ENCODE measurements at places on chromosomes 1 and 21.
A peak's percentile ranks its signal among the peaks of the same experiment; 100 is the strongest.

DNA sequence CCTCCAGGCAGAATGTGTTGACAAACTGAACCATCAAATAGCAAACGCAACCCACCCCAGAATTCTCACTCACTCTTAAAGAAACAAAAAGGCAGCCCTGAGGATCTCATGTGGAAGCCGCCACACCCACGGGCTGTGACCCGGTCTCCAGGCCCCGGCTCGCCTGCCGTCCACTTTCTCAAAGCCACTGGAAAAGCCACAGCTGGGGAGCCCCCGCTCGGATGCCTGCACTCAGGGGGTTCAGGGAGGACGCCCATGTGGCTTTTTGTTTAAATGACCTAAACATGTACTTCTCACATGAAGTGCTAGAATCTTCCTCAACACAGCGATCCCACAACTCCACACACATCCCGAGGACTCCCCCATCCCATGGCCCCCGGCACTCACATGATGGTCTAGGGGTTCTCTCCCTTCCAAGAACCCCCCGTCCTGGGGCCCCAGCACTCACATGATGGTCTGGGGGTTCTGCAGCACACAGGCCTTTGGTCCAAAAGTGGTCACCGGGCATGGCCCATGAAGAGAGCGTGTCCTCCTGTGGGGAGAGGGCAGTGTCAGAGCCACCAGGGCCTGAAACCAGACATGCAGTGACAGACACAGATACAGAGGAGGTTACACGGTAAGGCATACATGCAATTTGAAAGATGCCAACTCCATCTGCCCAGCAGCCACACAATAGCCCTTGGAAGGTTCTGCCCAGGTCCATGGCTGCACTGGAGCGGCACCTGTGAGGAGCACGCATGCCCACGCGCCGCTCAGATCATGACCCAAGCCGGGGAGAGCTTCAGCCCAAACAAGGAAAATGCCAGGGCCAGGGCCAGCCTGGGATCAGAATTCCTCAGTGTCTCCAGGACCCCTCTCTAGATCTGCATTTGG is 16.5 kb downstream of the NADK start:
- no peak for DNase-seq

- DNase-seq: no peak
These were observed 11.4 kb downstream of the SLC45A3 start for GRCh38 chr1:205668951-205669340.

DNA sequence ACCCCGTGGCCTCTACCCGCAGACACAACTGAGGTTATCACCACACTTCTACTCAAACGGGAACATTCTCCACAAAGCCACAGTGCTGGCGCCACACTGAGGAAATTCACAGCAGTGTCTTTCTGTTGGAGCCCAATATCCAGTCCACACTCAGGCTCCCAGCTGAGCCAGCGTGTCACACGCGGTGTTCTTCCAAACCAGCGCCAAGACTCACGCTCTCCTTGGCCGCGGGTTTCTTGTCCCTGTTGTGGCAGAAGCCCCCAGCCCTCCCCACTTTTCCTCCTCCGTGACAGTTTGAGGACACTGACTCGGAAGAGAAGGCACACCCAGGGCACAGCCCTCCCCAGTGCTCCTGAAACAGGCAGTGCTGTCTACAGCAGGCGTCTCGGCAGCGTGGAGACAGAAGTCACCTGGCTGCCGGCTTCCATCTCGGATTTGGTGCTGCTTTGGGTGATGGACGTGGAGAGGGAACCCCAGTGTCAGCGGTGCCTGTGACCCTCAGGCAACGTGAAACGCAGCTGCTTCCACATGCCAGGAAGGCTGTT is 35.4 kb upstream of the AGPAT3 start:
- no peak for DNase-seq

DNA sequence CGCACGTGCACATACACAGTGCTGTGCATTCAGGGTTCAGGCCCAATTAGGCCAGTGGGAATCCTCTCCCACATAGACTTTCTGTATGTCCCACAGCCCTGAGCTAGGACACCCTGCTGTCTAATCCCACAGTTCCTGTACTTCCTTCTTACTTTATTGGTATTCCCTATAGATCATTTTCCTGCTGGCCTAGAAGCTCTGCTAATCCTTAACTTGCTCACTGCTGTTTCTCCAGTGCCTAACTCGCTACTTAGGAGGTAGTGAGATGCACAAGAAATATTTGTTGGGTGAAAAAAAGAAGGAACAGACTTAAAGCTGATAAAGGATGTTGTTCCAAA is 34.1 kb upstream of the FHAD1 start:
- DNase-seq: no peak

- DNase-seq: no peak
These were observed 7.4 kb upstream of the TENT5C start for GRCh38 chr1:117598489-117598888.

DNA sequence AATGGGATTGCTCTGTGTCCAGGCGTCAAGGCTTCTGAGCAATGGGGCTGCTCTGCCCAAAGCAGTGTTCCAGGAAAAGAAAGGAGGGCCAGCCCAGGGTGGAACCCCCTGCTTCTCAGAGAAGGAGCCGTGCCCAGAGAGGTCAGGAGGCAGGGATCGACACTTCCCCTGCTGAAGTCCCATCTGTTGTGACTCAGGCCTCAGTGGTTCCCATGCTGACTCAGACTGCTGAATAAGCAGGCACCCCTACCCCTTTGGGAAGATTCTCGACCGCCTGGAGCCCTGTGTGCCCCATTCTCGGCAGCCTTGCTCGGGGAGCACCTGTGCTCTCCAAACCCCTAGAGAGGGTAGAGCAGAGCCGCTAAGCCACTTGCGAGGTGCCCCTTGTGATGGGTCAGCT is 23.9 kb downstream of the PKP1 start:
- DNase-seq: no peak

DNA sequence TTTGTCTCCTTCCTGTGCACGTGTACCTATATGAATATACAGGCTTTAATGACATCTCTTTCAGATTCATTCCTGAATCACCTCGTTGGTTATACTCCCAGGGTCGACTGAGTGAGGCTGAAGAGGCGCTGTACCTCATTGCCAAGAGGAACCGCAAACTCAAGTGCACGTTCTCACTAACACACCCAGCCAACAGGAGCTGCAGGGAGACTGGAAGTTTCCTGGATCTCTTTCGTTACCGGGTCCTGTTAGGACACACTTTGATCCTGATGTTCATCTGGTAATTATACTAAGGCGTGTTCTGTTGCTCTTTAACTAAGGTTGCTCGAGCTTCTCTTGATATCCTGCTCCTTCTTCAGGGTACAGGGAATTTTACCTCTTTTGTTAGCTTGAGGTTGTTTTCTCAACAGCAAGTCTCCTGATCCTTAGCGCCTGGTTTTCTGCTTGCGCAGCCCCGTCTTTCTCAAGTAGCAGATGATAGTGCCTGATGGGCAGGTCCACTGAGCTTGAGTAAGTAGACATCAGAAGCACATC is 55.1 kb downstream of the SLC22A15 start:
- no peak for DNase-seq

DNA sequence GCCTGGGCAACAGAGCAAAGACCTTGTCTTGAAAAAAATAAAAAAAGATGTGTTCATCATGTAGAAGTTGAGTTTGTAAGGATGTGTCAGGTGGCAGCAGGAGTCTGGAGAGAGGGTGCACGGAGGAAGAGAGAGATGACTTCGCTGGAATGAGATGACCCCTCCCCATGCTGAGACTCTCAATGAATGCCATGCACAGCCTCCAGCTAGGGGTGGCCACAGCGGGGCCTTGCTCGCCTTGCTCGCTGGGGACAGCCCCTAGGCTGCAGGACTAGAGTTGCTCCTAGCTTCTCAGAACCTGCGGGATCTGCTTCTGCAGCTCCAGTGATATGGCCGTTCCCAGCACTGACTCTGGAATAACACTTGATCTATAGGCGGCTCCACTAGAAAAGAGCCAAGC is 6.6 kb upstream of the C2CD2 start:
- DNase-seq: no peak

DNA sequence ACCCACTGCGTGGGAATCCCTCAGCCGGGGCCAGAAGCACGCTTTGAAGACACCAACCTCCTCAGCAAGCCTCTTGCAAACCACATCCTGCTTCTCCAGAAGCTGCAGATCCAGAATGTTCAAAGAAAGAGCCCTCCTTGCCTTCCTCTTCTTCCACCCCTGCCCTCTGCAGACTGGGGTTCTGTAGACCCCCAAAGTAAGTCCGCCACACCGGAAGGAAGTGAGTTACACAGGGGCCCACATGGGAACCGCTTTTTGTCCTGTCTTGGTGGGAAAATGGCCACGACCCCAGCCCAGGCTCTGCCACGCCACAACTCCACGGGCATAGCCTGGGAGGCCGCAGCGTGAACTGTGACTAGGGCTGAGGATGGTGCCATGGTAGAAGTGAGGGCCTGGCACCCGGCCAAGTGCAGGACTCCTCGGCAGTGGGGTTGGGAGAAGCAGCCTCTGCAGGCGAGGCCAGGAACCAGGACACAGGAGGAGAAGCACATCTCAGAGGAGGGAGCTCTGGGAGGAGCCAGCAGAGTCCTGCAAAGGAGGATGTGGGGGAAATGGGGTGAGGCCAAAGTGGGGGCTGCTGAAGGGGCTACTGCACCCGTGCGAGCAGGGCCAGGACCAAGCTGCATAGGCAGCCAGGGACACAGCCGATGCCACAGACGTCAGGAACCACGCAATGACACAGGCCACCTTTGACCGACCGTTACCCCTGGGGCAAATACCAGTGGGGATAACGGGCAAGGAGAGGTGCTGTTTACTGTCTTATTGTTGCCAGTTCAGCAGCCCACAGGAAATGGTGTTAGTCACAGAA is 30.9 kb downstream of the PDE9A start:
- peak; percentile 12 for DNase-seq

DNA sequence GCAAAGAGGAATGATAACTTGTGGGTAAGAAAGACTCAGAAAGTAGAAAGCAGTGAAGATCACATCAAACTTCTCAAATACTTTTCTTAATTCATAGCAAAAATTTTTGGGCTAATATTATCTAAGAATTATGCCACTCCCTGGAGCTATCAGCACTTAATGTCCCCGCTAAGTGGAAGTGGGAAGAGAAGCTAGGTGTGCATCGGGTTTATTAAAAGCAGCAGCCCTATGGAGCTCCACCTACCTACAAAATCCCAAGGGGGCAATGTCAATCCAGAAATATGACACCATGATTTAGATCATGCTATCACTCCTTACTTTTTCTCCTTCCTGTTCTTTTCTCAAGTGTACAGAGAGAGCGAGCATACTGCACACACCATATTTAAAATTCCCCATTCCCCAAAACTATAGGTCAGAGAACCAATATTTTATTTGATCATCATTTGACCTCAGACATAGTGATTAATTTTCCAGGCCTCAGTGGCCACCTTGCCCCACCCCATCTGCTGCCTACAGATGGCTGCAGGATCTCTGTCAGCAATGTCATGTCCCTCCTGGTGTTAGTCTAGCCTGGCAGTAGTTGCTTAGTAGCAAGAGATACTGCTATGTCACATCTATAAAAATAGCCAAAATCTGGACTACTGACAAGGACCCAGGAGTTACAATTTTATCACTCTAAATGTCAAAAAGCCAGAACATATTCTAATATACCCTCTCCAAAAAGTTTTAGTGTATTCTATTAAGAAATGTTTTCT is 66.6 kb downstream of the MAP3K21 start:
- DNase-seq: no peak

DNA sequence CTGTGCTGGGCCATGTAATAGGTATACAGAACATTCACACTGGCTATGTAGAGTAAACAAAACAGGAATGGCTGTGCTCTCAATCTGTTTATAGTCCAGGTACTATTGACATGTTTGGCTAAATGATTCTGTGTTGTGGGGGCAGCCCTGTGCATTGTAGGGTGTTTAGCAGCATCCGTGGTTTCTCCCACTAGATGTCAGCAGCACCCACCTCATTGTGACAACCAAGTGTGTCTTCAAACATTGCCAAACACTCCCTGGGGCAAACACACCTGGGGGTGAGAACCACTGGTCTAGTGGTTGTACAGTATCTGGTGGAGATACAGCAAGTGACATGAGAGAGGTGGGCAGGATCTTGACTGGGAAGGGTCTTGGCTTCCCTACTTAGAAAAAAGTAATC is 80.4 kb upstream of the SPATA6 start:
- DNase-seq: no peak

GRCh38 chr1:110248746-110249145 is 38.6 kb downstream of the KCNC4 start:
- no peak for DNase-seq

DNA sequence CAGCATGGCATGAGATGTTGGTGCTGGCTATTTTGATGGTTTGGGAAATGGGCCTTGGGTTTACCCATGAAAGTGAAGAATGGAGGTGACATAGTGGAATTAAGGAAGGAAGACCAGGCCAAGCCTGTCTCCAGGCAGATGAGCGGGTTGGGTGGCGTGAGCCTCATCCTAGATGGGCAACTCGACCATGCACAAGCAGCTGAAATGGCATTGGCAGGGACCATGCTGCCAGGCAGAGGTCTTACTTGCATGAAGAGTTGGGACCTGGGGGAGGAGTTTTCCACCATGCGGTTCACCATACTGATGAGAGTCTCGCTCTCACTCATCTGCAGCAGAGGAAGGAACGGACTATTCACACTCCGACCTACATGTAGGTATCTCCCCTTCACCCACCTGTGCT is 37.5 kb upstream of the GOLT1A start:
- DNase-seq: no peak

- no peak for DNase-seq
These were observed 132.9 kb upstream of the GJB5 start for GRCh38 chr1:34621916-34622315.

- no peak for DNase-seq
These were observed 19.9 kb downstream of the CASQ2 start for GRCh38 chr1:115748401-115749150.

GRCh38 chr1:50968158-50968820 is 1.8 kb upstream of the CDKN2C start:
- peak; percentile 60 for DNase-seq

DNA sequence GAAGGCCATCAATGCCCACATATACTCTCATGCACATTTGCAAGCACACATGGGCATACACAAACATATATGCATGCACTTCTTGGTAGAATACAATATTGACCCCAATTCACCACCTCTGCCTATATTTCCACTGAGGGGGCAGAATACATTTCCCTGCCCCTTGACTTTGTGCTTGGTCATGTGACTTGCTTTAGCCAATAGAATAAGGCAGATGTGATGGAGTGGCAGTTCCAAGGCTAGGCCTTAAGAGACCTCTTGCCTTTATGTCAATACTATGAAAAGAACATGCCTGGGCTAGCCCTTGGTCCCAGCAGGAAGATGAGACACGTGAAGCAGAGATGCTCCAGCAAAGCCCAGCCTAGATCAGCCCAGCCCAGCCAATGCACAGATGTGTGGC is 66.0 kb upstream of the GRIK3 start:
- no peak for DNase-seq

All from stimulated activated CD8-positive, alpha-beta memory T cell treated with anti-CD3 and anti-CD28 coated beads, Interleukin-15, amount 100 ng/mL, for 24 hours (primary cell).